ENCODE measurements at places on chromosomes 2 and 18.

GRCh38 chr2:86352727-86353221, 15.3 kb upstream of the REEP1 start:
- DNase-seq: no peak

GRCh38 chr2:10170256-10170655, 47.7 kb downstream of the RRM2 start:
- no peak for DNase-seq

DNA sequence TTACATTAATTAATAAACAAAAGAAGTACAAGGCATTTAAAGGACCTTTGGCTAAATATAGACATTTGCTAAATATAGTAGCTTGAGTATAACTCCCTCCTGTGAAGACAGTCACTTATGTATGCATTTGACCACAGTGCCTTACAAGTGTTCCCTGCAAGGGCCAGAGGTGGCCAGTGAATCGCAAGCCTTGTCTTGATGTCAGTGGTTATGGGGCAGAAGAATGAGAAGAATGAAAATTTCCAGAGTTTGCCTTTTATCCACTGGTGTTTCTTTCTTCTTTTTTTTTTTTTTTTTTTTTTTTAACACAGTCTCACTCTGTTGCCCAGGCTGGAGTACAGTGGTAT, 1.8 kb downstream of the LRRFIP1 start:
- no peak for DNase-seq

- peak; percentile 9 for DNase-seq
Observed at GRCh38 chr2:106160786-106161261, 33.3 kb downstream of the UXS1 start.

DNA sequence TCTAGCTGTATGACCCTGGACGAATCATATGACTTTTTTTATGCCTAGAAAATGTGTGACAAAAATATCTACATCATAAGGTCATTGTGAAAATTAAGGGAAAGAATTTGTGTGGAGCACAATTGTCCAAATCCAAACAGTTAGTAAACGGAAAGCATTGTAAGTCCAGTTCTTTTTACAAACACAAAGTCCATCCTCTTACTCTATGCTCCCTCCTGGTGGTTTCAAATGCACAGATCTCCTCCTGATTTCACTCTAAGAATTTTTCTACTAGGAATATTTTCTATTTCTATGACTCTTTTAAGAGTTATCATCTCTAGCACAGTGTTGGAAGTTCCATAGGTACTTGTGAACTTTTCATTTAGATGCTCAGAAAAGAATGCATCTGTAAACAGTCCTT, 125.2 kb upstream of the ARL5A start:
- no peak for DNase-seq

- no peak for DNase-seq
Observed at GRCh38 chr2:76128622-76129021, 417.9 kb upstream of the GCFC2 start.

- no peak for DNase-seq
Observed at GRCh38 chr2:181073896-181074295, 93.5 kb downstream of the UBE2E3 start.

GRCh38 chr2:45093181-45093580, 83.9 kb upstream of the SIX2 start:
- no peak for DNase-seq

DNA sequence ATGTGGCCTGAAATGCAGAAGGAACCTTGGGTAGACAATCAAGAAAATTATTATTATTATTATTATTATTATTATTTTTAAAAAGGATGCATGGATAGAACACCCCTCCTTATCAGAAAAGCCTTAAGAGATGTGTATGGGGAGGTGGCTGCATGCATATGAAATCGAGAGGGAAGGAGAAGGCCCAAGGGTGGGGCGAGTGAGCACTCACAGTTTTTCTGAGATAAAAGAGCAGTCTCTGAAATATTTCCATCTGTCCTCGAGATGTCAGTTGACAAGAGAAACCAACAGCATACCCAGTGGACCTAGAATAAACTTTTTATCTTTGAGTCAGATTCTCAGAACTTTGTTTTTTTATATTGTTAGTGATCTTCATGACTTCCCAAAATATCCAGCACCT, 282.9 kb downstream of the GPD2 start:
- no peak for DNase-seq

- no peak for DNase-seq
Observed at GRCh38 chr2:59032499-59032898, 791.4 kb upstream of the FANCL start.

- no peak for DNase-seq
Observed at GRCh38 chr18:13474336-13474735, 252.0 kb downstream of the FAM210A start.
